ENCODE measurements at places on chromosomes 5 and 9.

DNA sequence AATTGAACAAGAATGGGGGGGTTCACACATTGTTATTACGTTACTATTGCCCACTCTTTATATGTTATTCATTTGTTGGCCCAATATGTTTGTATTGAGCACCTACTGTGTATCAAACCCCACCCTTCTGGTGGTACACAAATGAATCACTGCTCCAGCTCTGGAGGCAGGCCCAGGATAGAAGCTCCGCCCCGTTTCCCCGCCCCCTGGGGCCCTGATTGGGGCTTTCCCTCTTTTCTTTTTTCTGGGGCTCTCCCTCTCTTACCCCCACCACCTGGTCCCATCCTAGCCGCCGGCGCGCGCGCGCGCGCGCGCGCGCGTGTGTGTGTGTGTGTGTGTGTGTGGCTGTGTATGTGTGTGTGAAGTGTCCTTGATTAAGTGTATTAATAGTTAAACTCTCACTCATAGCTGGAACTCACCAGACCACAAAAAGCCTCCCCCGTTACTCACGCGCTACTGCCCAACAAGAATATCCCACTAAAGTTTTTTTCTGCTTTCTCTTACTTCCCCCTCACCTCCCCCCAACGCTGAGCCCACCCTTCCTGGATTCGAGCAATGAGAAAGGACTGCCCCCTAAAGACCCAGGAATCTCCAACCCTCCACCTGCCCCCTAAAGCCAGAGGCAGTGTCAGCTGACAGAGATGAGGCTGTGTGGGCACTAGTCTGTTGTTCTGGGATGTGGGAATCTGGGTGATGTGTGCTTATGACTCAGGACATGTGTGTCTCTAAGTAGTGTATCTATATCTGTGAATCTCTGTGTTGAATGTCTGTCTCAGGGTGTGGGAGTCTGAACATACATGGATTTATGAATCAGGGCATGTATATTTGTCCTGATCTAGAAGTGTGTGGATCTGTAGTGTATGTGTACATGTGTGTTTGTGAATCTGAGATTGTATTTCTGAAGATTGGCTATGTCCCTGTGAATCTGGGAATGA is 4.0 kb downstream of the CXXC5 start:
- DNase-seq, result no peak

DNA sequence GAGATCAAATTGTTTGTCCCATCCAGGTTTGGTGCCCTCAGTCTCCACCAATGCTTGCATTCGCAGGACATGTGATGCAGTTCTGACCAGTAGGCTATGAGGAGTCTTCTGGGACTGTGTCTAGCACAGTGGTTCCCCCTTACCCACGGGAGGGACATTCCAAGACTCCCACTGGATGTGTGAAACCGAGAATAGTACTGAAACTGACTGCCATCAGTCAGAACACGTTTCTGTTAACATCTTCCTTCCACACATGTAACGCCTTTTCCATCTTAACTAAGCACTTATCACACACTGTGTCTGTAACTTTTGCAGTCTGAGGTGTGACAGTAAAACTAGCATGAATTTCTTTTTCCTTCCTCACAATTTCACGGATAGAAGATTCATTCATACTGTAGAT is 74.7 kb downstream of the PTTG1 start:
- no peak for DNase-seq

DNA sequence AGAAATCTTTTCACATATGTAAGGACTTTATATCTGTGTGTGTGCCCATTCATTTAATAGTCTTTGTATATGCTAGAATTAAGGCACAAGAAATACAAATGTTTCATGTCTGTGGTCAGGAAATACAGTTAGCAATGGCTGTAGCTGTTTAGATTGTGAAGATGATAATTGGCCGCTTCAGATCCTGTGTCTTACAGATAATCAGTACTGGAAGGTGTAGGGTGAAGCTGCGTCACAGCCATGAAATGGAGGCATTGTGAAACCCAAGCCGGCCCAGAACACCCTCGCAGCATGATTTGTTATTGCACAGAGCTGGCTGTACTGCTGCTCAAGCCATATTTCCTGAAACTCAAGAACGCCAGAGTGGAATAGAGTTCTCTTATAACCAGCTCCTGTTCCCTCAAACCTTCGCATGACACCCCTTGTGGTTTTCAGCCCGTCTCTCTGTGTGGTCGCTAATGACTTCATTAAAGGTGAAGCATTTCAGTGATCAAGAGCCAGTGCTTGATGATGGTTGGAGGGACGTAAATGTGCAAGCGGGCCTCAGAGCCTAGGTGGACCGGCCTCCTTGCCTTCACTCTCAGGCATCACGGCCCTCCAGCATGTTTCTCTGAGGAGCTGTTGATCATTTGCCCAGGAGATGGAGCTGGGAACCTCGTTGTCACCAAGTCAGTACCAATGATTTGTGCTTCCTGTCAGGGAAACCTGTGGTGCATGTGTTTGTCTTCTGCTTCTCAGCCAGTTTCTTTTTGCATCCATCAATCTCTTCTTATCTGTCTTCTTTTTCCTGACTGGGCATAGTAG is 80.1 kb downstream of the F2RL2 start:
- DNase-seq, result no peak

- no peak for DNase-seq
Measured at GRCh38 chr9:5909976-5910375, 19.3 kb downstream of the MLANA start.

- DNase-seq, result no peak
Measured at GRCh38 chr5:2039180-2039531, 156.4 kb upstream of the IRX4 start.

Measured in NCI-H2227 treated with DMSO at 0.1 percent for 48 hours (cell line).